ENCODE measurements at places on chromosomes 16 and 17. TPM values are rescaled to one million over a fixed set of nuclear protein-coding genes. Genes with fewer than 3 reads are reported as not detected.

CLEC18B gene
- 6.0 TPM for total RNA-seq

CA4 gene
- not detected for total RNA-seq

HSD11B2 gene
- not detected for total RNA-seq

KRT37 gene
- not detected for total RNA-seq

GPR142 gene
- total RNA-seq = not detected

ZNF19 gene
- total RNA-seq = 5.7 TPM

C17orf78 gene
- not detected for total RNA-seq

KIAA0753 gene
- total RNA-seq = 30.5 TPM

RTN4RL1 gene
- 0.30 TPM for total RNA-seq

BIRC5 gene
- total RNA-seq = 45.4 TPM

CEP295NL gene
- total RNA-seq = not detected

SHPK gene
- total RNA-seq = 5.4 TPM

KRT33B gene
- total RNA-seq = not detected

- DNase-seq = no peak
These were observed 63.8 kb downstream of the COX10 start for GRCh38 chr17:14133104-14133503.

DNA sequence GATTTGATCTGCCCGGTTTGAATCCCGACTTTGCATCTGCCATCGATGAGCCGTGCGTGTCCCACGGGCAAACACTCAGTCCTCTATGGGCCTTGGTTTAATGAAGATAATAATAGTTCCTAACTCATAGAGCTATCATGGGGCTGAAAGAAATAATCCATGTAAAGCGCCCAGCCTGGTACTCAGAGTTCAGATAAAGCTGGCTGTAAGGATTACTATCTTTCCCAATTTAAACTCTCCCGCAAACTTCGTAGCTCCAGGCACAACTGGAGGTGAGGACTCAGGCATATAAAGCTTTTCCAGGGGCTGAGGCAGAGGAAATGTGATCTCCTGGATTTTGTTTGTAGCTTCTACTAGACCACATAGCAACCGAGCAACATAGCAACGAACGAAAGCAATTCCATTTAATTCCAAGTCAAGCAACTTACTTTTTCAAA is 16.3 kb downstream of the ALOX15 start:
- DNase-seq = no peak

DNA sequence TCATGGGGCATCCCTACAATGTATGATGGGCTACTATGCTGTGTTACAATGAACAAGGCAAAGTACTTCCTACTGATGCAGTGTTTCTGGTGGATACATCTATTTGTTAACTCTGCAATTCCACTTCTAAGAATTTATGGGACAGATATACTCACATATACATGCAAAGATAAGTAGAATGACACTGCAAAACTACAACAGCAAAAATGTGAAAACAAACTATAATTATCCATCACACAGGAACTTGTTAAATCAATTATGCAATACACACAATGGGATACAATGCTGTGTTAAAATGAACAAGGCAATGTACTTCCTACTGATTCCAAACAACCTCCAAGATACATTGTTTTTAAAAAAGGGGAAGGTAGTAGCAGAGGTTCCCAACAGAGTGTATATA is 3.2 kb downstream of the DDX52 start:
- DNase-seq = no peak

DNA sequence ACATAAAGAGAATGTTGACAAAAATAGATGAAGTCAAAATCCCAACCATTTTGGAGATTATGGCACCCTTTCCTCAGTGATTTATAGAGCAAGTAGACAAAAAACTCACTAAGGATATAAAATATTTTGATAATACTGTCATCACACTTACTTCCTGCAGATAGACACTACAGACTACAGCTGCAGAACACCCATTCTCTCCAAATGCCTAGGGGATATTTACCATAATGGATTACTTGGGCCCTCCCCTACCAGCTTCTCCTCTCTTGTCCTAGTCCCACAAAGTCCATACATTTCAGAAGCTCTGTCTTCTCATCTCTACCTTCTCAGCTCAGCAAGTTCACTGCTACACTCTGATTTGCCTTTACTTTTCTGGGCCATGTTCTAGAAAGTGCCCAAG is 37.2 kb upstream of the CCNF start:
- no peak for DNase-seq

DNA sequence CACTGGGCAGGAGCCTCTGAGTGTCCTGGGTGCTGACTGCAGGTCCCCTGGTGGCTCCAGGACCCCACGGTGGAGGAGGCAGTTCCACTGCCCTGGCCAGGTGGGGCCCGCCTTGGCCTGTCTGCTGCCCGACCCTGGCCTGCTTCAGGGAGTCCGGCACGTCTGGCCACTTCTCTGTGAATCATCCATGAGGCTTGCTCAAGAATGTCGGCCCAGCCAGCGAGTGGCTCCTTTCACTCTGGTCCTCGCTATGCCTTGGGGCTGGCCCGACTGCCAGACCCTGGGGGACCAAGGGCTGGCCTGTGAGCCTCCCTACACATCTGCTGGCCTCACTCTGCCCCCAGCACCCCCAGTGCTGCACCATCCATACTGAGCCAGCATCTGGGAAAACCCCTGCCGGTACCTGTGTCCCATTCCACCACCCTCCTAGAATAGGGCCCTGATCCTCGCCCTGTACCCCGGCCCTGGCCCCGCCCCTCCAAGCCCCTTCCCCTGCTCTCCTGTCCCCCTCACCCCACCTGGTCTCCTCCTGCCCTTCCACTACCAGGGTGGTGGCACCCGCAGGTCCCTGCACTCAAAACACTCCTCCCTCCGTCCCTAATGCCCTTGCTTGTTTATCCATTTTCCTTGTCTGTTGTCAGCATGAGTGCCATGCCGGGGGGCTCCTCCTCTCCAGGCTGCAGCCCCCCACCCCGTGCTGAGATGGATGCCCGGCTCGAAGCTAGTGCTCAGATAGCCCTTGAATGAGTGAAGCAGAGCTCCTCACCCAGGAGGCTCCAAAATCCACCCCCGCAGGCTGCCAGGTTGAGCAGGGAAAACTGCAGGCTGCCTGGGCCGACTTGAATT is 35.5 kb downstream of the ADCY7 start:
- DNase-seq = no peak

DNA sequence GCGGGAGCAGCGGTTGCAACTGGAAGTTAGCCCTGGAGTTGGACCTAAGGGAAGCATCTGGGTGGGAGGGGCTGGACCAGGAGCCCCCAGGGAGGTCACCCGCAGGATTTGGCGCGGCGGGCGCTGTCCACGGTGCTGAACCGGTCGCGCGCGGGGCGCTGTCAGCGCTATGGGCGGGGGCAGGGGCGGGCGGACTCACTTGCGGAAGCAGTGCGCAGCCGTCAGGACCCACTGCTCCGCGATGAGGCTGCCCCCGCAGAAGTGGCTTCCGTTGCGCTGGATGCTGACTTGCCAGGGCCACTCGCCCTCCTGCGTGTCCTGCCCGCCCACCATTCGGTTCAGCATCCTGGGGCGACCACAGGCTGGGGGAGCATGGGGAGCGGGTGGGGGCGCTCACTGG is 4.5 kb downstream of the PRSS27 start:
- DNase-seq = peak; percentile 88

DNA sequence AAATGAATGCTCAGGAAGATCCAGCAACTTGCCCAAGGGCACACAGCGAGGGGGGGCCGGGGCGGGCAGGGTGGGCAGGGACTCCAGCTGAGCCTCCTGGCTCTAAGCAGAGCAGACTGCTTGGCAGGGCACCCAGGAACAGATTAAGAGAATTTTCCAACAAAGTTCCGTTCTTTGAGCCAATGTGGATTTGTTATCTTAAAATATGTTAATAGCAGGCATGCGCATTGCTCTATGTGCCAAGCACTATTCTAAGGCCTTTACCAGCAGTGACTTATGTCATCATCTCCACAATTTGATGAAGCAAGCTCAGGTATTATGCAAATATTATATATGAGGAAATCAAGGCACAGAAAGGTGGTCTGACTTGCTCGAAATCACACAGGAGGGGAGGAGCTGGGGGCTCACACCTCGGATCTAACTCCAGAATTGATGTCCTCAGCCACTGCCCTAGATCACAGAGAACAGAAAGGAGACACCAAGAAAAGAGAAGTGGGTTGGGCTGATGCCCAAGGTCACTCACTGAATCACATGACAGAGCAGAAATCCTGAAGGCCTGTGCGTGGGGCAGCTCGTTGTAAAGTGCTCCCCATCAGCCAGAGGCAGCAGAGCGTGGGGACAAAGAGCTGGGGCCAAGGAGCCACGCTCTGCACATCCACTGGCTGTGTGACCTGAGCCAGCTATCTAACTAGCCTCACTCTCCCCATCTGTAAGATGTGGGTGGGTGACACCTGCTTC is 23.2 kb upstream of the MEAK7 start:
- DNase-seq = no peak

GRCh38 chr17:57033296-57033695 is 51.8 kb upstream of the AKAP1 start:
- peak; percentile 31 for DNase-seq

DNA sequence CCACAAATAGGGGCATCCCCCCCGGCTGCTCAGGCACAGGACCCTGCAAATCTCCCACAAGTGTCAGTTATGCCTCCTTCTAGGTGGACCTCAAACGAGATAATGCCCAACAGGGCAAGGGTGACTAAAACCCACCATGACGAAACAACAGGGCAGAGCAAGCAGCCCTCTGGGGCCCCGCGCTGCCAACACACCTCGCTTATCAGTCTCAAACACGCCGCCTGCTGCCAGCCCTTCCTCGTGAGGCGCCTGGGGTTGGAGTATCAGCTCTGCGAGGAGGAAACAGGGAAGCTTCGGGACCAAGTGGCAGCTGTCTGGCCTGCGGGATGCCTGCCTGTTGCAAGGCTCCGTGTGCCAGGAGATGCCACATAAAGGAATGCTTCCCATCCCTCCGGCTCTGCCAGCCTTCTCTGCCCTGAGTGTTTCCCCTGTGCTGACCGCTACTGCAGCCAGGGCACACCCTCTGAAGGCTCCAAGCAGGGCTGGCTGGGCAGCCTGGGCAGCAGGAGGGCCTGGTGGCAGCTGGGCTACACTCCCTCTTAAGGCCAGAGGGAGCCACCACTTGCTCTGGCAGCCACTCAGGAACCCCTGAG is 2.5 kb downstream of the SMIM5 start:
- no peak for DNase-seq

DNA sequence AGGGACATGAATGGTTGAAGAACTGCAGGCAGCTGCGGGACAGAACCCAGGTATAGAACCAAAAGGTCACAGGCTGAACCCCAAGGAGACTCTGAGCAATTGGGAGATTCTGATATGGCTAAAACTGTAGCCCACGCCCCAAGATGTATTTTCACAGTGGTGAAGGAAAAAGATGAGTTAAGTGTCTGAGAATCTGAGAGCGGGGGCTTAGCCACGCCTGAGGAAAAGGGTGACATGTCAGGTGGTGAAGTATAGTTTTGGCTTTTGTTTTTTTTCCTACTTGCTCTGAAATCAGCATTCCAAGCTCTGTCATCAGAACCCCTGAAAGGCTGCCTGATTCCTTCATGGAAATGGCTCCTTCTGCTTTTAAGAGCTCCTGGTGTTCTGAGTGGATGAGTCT is 73.3 kb downstream of the AKAP1 start:
- no peak for DNase-seq

- DNase-seq = no peak
These were observed 21.6 kb upstream of the RASL10B start for GRCh38 chr17:35709874-35710273.

DNA sequence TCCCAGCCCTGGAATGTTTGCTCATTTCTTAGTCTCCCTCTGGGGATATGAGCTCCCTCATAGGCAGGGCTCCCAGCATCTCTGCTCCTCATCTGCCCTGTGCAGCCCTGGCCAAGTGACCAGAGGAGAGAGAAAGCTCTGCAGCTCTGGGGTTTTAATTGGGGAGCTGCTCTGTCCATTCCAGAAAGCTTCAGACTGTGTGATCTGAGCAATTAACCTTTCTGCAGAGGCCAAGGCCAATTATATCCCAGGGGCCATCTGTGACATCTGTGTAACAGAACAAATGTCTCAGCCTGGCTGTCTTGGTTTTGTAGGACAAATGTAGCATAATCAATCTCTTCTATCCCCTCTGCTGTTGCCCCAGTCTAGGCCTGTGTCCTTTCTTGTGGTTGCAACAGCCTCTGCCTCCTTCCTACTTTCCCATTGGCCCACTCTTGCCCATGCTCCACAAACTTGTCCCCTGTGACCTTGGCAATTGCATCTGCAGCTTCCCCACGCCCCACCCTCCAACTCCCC is 156.0 kb downstream of the GSG1L start:
- DNase-seq = no peak

- no peak for DNase-seq
These were observed 33.7 kb downstream of the IQCK start for GRCh38 chr16:19751478-19752385.

GRCh38 chr17:67600408-67600807 is 117.3 kb upstream of the NOL11 start:
- no peak for DNase-seq

DNA sequence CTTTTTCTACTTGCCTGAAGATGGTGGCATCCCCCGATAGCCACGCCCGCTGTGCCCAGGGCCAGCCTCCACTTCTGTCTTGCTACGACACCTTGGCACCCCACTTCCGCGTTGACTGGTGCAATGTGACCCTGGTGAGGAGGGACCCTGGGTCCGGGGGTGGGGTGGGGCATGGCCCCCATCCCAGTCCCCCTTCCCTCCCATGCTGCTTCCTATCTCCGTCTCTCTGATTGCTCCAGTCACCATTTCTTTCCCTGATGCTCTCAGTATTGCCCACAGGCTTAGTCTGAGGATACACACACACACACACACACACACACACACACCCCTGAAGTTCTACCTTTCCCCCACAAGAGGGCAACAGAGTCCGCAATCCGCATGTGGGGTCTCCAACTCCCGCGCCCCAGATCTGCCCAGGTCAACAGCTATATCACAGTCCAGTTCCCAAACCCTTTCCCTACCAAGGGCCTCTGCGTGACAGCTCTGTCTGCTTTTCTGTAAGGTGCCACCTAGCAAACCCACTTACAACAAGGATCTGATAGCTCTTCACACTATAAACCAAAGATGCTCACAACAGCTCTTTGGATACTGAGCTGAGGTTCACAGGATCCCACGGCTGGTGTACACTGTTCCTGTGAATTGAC is 3.4 kb downstream of the SGCA start:
- peak; percentile 91 for DNase-seq

GRCh38 chr17:61363601-61364462 is 35.8 kb upstream of the TBX2 start:
- no peak for DNase-seq

DNA sequence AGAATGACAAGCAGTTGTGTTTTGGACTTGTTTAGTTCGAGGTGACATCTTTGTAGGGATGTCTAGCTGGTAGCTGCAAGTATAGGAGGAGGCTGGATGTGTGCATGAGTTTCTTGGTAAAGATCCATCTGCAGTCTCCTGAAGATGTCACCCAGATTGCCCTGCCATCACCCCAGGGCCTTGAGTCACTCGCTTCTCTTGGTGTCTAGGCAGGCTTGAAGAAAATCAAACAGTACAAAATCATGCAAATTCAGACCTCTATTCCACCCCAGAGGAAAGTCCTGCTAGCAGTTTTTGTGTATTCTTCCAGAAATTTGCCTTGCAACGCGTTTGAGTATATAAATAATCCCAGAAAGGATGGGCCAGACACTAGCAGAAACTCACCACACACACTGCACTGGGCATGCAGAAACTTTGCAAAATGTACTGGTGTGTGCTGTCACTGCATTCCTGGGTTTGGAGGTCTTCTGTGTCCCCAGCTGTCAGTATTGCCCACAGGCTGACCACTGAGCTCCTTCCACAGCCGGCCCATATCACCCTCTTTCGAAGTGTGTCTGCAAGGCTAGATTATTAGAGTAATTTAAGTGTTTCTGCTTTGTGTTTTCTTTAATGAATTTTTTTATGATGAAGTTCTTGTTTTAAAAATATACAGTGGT is 51.5 kb downstream of the TENT4B start:
- DNase-seq = no peak
